ENCODE measurements at places on chromosomes 1 and 21.
A peak's percentile ranks its signal among the peaks of the same experiment; 100 is the strongest.

GRCh38 chr1:2315674-2316450 lies 75.5 kb downstream of the MORN1 start:
- DNase-seq: no peak

GRCh38 chr1:115544131-115544530 lies 97.6 kb upstream of the VANGL1 start:
- DNase-seq: no peak

DNA sequence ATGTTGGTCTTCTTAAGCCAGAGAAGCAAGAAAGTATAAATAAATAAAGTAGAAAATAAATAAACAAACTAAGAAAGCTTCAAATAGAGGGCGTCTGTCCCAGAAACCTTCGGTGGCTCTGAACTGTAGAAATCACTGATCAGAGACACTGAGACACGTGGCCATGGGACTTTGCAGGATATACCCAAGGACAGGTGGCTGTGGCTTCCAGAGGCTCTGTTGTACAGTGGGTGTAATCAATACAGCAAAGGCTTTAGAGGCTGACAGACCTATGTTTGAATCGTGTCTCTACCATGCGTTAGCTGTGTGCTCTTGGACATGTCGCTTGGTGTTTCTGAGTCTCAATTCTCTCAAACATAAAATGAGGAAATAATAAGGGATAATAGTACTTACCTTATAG lies 41.0 kb upstream of the EPS15 start:
- DNase-seq: no peak

DNA sequence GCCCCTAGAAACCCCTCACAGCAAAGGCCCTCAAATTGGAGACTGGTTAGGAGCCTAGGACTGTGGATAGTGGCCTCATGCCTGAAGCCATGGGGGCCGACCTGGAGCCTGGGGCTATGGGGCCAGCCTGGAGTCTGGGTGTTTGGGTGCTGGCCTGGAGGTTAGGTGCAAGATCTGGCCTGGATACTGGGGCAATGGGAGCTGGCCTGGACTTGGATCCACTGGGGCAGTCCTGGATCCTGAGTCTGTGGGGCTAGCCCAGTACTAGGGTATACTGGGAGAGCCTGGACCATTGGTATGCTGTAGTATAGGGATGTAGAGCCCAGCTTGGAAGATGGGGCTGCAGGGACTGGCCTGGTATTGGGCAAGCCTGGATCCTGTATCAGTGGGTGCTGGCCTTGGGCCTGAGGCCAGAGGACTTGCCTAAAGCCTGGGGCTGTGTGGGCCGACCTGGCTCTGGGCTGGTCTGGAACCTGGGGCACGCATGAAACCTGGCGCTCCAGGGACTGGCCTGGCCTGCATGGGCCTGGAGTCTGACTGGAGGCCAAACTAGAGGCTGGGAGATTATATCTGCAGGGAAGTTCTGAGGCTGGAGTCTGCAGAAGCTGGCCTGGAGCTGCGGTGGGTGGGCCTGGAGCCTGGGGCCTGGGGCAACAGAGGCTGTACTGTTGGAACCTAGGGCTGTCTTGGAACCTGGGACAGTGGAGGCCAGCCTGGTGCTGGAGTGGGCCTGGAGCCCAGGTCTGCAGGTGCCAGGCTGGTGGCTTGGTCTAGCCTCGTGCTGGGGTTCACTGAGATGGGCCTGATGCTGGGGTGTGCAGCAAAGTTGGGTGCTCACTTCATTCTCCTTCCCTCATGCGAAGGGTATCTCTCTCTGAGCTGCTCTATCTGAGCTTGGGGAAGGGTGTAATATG lies 12.6 kb upstream of the DENND1B start:
- DNase-seq: no peak

DNA sequence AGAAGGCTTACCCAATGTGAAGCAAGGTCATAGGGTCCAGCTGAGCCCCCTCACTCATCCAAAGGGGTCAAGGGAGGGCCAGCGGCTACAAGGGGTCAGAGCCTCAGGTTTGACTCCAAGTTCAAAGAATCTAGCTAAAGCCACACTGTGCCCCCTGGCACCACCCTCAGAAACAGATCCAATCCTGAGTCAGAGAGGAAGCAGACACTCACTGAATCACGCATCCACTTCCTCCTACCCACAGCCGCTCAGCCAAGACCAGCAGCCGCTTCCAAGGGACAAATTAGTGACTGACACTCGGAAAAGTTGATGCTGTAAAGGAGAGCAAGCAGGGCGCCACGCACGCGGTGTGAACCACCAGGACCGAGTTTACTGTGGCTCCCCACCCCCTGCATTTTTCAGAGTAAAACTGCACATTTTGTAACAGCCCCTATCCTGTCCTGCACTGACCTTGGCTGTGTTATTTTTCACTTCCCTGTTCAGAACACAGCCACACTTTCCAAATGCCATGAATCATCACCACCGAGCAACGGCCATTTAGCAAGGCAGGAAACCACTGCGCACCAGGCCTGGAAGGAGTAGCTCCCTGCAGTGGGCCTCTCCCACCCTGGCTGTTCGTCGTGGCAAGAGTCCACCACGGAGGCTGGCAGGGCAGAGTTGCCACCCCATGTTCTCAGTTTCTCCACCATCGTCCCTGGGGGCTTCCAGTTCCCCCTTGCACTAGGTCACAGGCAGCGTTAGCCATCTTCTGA lies 147.8 kb downstream of the TOMM20 start:
- DNase-seq: no peak

GRCh38 chr1:154863315-154864174 lies 6.5 kb downstream of the KCNN3 start:
- no peak for DNase-seq

- no peak for DNase-seq
Observed at GRCh38 chr1:205533748-205534443, 29.4 kb downstream of the CDK18 start.

DNA sequence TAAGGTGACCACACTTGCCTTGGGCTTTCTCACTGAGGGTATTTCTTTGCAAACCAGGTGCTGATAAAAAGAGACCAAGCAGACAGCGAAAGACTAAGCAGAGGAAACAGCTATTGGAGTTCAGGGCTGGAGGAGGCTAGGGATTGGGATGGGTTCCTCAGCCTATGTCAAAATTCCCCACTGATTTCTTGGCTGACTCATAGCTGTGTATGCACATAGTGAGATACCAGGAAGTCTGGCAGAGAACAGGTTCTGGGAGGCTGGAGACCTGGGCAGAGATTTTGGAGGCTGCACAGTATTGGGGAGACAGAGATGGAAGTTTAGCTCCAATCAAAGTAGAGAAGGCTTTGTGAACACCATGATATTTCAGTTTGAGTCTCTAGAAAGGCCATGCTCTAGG lies 25.3 kb downstream of the YARS1 start:
- DNase-seq: no peak

- no peak for DNase-seq
Observed at GRCh38 chr1:20233394-20233793, 47.1 kb upstream of the PLA2G2C start.

DNA sequence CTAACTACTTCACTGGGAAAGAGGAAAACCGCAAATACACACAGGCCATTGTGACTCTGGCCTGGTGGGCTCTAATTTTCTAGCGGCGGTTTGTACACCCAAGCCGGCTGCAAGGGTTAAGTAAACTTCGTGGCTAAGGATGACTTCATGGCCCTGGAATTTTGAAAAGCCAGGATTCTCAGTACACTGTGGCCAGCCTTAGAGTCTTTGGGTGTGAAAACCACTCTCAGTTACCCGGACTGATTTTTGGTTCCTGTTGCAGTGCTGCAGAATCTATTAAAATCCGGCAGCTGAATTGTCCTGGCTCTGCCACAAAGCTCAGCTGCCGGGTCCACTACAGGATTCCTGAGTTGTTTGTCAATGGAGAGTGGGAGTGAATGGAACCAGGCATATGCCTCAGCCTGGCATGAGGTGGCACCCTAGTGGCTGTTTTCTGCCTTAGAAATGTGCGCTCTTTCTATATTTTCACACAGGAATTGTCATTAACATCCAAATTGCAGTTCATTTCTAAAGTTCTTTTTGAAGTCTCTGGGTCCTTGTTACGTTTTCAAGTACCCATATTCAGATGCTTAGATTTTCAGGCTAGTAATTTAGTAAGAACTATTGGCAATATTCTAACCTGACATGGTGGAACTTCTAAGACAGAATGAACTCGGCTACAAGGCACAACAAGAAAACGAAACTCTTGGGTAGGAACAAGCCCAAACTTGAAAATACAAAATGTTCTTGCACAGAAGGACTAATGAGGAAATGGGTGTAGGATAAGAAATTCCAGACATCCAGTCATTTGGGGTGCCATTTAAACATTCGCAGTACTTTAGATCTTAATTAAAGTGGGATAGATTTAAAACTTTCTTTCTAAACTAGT lies 255.9 kb downstream of the NFIA start:
- DNase-seq: peak; percentile 36

- no peak for DNase-seq
Observed at GRCh38 chr1:237553078-237553477, 337.6 kb downstream of the ZP4 start.

DNA sequence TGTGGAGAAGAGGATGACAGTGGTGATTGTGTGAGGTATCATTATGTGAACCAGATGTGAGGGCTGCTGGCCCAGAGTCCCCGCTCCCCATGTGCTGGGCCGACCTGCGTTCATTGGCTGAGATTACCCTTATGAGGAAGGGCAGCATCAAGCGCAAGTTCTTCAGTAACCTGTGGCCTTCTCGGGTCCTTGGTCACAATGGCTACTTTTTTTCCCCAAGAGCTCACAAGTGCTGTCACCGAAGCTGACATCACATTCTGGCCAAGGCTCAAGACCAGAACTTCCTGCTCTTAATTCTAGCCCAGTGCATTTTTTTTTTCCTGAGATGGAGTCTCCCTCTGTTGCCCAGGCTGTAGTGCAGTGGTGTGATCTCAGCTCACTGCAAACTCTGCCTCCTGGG lies 262.9 kb downstream of the RHOU start:
- DNase-seq: no peak

DNA sequence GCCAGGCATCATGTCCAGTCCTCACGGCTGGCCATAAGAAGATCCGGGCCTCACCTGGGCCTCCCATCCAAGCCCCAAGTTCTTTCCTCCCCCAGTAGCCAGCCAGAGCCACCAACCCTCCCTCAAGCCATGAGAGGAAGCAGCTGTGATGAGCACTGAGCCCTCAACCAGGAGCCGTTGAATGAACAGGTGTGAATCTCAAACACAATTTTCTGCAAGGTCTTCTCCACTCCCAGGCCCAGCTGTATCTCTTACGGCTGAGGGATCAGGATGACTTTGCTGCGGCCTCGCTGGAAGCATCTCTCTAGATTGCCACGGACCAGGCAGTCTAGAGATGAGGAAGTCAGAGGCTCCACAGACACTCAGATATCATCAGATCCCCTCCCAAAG lies 9.8 kb upstream of the CLDN14 start:
- DNase-seq: no peak

DNA sequence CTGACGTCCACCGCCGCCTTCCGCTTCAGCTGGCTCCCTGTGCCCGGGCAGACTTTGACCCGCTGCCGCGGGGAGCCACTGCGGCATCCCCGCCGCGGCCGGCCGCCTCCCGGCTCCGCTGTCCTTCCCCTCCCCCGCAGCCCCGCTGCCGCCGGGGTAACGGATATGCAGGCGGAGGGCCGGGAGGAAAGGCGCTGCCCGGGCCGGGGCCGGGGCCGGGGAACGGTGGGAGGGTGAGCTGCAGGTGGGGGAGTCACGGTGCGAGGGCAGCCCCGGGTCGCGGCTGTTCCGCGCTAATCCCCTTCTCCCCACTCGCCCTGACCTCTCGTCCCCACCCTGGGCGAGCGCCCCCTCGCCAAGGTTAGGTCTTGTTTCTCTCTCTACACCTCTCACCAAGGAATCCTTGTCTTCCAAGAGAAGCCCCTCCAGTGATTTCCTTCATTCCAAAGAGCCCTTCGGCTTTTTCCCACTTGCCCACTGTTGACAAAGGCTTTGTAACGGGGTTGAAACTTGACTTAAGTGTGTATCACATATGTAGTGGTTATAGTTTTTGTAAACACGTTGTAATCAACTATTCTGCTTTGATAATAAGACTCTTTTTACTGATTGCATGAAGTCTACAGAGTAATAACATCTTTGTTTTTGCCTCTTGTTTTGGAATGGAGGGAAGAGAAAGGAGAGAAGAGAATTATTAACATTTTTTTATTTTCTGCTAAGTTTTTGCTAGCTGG lies 669 bp downstream of the XPR1 start:
- peak; percentile 61 for DNase-seq

GRCh38 chr1:38929476-38929875 lies 12.2 kb downstream of the RHBDL2 start:
- no peak for DNase-seq

DNA sequence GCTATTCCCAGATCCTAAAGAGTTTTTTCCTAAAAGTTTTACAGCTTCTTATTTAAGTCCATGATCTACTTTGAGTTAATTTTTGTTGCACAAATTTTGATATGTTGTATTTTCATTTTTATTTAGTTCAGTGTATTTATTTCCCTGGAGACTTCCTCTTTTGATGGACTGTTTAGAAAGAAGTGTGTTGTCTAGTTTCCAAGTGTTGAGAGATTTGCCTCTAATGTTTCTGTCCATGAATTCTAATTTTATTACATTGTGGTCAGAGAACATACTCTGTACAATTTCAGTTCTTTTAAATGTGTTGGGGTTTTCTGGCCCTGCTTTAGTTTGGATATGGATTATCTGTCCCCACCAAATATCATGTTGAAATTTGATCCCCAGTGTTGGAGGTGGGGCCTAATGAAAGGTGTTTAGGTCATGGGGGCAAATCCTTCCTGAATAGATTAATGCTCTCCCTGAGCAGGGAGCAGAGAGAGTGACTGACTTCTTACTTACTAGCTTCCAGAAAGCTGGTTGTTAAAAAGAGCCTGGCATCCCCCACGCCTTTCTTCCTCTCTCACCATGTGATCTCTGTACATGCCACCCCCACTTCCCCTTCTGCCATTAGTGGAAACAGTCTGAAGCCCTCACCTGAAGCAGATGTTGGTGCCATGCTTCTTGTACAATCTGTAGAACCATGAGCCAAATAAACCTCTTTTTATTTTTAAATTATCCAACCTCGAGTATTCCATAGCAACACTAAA lies 4.6 kb downstream of the CHD1L start:
- DNase-seq: no peak

DNA sequence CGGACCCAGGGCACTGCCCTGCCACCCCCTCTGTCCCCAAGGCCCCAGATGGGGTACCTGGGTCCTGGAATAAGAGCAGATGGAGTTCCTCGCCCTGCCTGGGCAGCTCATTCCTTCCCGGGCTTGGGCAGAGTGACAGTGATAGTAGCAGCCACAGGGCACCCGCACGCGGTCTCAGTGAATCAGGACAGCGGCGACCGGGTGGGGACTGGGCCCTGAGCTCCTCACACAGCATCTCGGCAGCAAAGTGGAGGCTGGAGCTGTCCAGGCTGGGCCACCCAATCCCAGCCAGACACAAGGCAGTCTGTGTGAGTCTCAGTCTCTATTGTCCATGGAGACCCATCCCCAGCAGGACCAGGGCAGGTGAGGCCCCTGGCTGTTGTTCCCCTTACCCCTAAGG lies 37.4 kb upstream of the CCDC27 start:
- no peak for DNase-seq

GRCh38 chr1:171949316-171949715 lies 108.0 kb downstream of the DNM3 start:
- no peak for DNase-seq

GRCh38 chr1:57897581-57897980 lies 473.7 kb upstream of the DAB1 start:
- no peak for DNase-seq

- DNase-seq: peak; percentile 92
Observed at GRCh38 chr1:17236779-17237560, 11.9 kb upstream of the PADI3 start.

GRCh38 chr1:47210666-47211065 lies 20.8 kb upstream of the PDZK1IP1 start:
- DNase-seq: no peak

All from progenitor cell of endocrine pancreas (in vitro differentiated cells).